ENCODE measurements at places on chromosomes 7 and 10.

- no peak for DNase-seq
These were observed 80.9 kb downstream of the ABLIM1 start for GRCh38 chr10:114577133-114577532.

GRCh38 chr10:44118500-44118899, 266.4 kb downstream of the CXCL12 start:
- no peak for DNase-seq

- no peak for DNase-seq
These were observed 176.5 kb downstream of the CSTF2T start for GRCh38 chr10:51522858-51523257.

GRCh38 chr7:14340393-14341074, 351.1 kb upstream of the ETV1 start:
- DNase-seq: no peak

DNA sequence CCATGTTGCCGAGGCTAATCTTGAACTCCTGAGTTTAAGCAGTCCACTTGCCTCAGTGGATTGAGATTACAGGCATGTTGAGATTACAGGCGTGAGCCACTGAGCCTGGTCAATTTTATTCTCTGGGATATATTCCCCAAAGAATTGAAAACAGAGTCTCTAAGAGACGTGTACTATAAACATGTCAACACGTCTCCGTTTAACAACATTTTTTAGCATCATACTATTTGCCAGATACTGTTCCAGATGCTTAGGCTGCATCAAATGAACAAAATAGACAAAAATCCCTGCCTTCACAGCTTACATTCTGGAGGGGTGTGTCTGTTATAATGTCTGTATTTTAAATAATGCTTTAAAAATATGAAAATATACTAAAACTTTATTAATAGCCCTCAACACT, 54.1 kb upstream of the PRKG1 start:
- no peak for DNase-seq

- DNase-seq: no peak
These were observed 47.7 kb upstream of the STRIP2 start for GRCh38 chr7:129386506-129386905.

GRCh38 chr7:81469869-81470723, 299.8 kb downstream of the HGF start:
- DNase-seq: no peak

DNA sequence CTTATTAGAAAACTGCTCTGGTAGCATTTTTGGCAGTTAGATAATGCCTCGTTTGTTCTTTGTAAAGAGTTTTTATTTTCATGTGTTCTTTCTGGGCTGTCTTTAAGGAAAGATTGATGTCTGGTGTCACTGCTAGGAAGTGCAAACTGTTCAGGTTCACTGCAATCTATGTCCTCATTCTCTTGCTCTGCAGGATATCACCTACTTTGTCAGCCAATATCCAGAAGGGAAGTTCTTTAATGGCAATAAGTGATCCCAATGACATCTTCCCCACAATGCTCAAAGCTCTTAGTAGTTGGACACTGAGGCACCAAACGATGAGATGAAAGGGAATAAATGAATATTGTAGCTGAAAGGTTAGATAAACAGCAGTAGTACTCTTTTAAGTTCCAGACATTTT, 115.1 kb downstream of the AGMO start:
- DNase-seq: no peak

Measured in CD4-positive, alpha-beta T cell treated with Interleukin-4 for 4 hours (primary cell).